ENCODE measurements at places on chromosomes 1 and 21.
A peak's percentile ranks its signal among the peaks of the same experiment; 100 is the strongest.

GRCh38 chr1:200035397-200035955 is 8.0 kb downstream of the NR5A2 start:
- no peak for DNase-seq

GRCh38 chr1:220631238-220631815 is 58.8 kb upstream of the C1orf115 start:
- no peak for DNase-seq

GRCh38 chr1:147586414-147586813 is 45.1 kb downstream of the BCL9 start:
- no peak for DNase-seq

DNA sequence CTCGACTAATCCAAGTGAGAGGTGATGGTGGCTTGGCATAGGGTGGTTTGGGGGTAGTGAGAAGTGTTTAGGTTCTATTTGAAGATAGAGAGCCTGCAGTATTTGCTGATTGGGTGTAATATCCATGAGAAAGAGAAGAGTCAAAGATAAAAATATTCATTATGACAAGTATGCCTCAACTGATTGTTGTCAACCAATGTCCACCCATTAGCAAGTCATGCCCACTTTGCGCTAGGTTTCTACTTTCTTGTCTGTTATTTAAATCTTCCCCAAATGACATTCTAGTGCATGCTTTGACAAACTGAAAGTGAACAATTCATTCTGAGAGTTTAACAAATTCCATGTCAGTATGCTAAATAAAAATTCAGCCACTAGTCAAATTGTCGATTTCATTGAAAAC is 3.8 kb upstream of the XCL1 start:
- no peak for DNase-seq

DNA sequence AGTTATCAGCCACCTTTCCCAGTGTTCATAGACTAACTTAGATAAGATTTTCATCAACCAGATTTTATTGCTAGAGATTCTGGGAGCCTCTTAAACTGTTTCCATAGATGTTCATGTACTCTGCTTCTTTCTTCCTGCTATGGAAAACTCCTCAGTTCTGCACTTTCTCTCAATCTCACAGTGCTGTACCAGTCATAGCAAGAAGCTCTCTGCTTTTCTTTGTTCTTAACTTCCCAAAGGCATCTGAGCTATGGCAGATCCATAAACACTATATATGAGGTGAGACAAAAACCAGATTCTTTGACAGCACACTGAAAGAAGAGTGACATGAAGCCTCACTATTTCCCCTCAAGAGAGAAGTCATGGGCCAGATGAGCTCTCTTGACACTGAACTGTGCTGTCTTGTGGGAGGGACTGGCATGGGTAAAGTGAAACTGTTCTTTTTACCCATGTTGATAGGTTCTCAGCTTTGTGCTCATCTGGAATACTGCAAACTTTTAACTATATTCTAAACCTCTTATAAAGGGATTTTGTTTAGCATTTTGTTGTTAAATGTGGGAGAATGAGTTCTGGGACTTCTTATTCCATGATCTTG is 64.2 kb upstream of the LYPLAL1 start:
- DNase-seq: no peak

DNA sequence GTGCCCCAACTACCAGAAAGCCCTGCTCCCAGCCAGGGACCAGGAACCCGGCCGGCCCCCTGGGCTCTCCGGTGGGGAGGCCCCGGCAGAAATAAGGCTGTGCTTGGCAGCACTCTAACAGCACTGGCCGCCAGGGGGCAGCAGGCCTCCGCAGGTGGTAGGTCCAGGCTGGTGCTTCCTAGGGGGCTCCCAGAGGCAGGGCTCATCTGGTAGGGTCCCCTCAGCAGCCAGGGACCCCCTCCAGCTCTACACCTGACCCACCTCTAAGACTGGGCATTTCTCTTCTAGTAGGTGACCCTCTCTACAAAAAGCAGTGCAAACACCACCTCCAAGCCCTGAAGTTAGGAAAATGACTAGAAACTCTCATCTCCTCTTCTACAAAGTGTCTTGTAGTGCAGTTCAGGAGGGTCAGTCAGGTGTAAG is 85.6 kb downstream of the STUM start:
- peak; percentile 62 for DNase-seq

GRCh38 chr1:26419494-26419893 is 8.9 kb downstream of the LIN28A start:
- DNase-seq: no peak

DNA sequence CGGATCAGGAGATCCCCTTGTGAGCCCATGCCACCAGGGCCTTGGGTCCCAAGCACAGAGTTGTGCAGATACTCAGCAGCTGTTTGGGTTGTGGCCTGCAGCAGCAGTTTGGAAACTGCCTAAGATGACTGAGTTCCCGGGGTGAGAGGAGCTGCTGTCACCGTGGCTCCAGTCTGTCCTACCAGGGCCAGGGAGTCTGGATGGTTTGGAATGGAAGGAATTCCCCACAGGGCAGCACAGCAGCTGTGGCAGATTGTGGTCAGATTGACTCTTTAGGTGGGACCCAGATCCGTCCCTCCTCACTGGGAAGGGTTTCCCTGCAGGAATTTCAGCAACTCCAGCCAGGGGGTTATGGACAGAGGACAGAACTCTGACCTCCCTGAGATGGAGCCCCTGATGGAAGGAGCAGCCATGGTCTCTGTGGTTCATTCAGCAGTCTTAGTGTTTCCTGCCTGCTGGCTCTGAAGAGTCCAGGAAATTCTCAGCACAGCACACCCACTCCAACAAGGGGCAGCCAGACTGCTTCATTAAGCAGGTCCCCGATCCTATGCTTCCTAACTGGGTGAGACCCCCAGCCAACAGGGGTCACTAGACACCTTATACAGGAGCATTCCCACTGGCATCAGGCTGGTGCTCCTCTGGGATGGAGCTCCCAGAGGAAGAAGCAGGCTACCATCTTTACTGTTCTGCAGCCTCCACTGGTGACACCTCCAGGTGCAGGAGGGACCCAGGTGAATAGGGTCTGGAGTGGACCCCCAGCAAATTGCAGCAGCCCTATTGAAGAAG is 51.5 kb upstream of the TNFSF4 start:
- DNase-seq: no peak

DNA sequence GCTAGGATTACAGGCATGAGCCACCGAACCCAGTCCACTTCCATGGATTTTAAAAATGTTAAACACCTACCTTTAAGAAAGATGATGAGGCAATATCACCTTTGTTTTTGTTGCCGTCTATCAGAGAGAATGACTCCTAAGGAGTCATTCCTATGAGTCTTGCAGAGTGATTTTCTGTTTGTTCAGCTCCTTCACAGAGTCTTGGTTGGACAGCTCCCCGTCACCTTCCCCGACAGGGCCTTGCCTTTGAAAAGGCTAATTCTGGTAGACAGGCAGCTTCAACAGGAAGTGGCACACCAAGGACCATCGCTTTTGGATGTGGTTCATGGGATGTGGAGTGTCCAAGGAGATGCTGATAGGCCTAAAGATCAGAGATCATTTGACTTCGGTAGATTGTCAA is 17.5 kb downstream of the ZBTB18 start:
- no peak for DNase-seq

GRCh38 chr1:70093250-70093975 is 112.0 kb downstream of the LRRC40 start:
- DNase-seq: no peak

DNA sequence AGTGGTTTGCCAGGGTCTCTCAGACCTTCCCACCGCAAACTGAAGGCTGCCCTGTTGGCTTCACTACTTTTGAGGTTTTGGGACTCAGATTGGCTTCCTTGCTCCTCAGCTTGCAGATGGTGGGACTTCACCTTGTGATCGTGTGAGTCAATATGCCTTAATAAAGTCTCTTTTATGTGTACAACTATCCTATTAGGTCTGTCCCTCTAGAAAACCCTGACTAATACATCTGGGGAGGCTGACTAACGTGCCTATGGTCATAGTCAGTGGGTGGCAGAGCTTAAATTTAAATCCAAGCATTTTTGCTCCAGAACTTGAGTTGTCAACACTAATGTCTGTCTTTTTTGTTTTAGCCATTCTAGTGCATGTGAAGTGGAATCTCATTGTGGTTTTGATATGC is 76.5 kb upstream of the CHODL start:
- no peak for DNase-seq

DNA sequence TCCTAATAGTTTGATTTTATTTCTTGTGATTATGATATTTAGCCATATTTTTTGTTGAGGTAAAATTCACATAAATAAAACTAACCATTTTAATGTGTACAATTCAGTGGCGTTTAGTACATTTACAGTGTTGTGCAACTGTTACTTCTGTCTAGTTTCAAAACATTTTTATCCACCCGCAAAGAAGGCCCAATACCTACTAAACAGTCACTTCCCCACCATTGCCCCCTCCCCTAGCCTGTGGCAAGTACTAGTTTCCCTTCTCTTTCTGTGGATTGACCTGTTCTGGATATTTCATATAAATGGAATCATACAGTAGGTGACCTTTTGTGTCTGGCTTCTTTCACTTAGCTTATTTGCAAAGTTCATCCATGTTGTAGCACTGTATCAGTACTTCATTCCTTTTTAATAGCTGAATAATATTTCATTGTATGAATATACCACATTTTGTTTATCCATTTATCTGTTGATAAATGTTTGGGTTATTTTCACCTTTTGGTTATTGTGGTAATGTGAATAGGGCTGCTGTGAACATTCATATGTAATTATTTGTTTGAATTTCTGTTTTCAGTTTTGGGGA is 4.1 kb downstream of the FLVCR1 start:
- no peak for DNase-seq

- DNase-seq: no peak
Observed at GRCh38 chr1:10639011-10639774, 157.3 kb downstream of the CASZ1 start.

- DNase-seq: no peak
Observed at GRCh38 chr1:14957375-14958098, 196.0 kb upstream of the TMEM51 start.
